ENCODE measurements at places on chromosomes 5 and 9.

- DNase-seq = no peak
These were observed 93.0 kb upstream of the COL5A1 start for GRCh38 chr9:134548618-134549017.

DNA sequence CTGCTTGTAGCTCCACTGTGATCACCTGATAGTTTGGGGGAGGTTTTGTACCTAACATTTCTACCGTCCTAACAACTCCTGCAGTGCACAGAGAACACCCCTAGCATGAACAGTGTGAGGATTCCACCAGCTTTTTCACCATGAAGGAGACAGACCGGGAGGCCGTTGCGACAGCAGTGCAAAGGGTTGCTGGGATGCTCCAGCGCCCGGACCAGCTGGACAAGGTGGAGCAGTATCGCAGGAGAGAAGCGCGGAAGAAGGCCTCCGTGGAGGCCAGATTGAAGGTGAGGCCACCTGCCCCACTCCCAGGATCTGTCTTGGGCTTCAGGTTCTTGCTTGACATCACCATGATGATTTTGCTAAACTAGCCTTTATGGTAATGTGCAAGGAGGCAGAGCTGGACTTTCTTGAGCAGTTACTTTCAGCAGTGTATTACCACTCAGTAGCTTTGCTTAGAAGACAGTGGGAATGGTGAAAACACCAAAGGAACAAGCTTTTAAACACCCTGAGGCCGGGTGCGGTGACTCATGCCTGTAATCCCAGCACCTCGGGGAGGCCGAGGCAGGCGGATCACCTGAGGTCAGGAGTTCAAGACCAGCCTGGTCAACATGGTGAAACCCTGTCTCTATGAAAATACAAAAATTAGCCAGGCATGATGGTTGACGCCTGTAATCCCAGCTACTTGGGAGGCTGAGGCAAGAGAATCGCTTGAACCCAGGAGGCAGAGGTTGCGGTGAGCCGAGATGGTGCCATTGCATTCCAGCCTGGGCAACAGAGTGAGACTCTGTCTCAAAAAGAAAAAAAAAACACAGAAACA, 3.3 kb downstream of the EXOC3 start:
- no peak for DNase-seq

GRCh38 chr5:1660511-1660910, 136.8 kb upstream of the LPCAT1 start:
- DNase-seq = no peak

- DNase-seq = no peak
These were observed 17.0 kb downstream of the OR13J1 start for GRCh38 chr9:35852876-35853865.

GRCh38 chr5:141902015-141902814, 21.5 kb upstream of the DELE1 start:
- no peak for DNase-seq

DNA sequence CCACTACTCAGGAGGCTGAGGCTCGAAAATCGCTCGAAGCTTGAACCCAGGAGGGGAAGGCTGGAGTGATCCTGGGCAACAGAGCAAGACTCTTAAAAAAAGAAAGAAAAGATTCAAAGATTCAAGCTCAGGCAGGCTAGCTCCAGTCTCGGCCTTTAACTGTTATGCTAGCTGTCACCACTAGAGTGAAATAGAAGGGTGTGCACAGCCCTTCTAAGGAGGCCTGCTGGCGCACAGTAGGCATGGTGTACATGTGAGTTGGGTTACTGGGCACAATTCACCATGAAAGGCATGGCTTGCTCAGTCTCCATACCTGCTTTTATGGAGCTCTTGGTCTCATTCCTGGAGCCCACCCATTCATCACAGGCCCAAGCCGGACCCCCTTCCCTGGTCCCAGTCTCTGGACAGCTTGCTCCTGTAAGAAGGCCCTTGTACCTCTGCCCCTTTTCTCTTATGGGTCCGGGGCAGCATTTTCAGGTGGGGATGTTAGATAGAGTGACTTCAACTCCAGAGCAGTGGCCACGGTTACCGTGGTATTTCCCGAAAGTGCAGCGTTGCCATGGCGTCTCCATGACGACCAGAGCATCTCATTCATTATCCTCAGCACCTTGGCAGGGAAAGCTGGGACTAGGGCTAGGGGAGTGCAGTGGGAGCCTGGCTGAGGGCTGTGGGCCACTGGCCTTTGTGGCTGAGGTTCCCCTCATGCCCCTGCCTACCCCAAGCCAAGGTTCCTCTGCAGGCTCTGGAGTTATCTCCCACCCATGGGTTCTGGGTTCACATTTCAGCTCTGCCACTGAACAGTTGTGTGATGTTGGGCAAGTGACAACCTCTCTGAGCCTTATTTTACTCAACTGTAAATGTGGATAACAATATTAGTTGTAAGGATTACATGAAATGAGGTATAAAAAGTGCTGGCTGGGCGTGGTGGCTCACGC, 5.7 kb downstream of the NDST1 start:
- DNase-seq = no peak

GRCh38 chr5:127471211-127471610, 46.2 kb upstream of the PRRC1 start:
- DNase-seq = no peak

- no peak for DNase-seq
These were observed 17.8 kb downstream of the ACTL7B start for GRCh38 chr9:108838017-108838416.

- no peak for DNase-seq
These were observed 28.2 kb downstream of the ITGA2 start for GRCh38 chr5:53017383-53017782.

- DNase-seq = no peak
These were observed 280.4 kb downstream of the TMEM167A start for GRCh38 chr5:82796643-82797416.

- no peak for DNase-seq
These were observed 22.5 kb upstream of the RAD23B start for GRCh38 chr9:107260437-107261081.

DNA sequence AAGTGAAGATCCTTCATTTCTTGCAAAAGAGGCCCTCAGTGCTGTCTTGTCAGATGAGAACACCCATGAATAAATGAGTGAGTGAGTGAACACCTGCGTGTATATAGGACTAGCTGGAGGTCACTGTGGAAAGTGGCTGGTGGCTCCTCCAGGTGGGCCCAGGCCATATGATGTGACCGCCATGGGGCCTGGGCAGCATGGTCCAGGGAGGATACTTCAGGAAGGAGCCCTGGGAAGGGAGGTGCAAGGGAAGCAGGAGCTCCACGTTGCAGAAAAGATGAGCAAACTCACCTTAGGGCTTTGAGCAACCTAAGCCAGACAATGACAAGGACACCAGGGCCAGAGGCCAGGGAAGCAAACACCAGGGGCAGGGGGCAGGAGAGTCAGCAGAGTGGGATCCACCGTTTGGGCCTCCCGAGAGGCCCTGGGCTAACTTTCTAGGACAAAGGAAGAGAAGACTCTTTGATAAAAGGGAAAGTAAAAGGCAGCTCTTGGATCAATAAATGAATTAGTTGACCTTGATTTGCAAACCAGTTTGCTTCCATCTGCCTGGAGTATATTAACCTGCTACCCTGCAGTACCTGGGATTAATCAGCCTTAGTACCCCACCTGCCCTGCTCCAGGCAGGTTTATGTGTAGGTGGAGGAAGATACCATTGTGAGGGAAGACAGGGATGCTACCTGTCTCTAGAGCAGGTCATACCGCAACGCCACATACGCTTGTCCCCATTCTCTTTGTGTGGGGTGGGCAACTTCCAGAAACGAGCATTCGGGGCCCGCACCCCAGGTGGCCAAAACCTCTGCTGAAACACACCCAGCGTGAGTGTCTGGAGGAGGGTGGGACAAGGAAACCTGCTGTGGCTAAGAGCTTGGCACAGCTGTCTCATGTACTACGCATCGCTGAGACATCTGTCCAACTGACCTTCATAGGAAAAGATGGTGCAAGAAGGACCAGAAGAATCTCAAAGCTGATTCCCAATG, 51.4 kb upstream of the OLFM1 start:
- DNase-seq = no peak

GRCh38 chr5:159451197-159452052, 121.1 kb upstream of the IL12B start:
- DNase-seq = peak; percentile 96

DNA sequence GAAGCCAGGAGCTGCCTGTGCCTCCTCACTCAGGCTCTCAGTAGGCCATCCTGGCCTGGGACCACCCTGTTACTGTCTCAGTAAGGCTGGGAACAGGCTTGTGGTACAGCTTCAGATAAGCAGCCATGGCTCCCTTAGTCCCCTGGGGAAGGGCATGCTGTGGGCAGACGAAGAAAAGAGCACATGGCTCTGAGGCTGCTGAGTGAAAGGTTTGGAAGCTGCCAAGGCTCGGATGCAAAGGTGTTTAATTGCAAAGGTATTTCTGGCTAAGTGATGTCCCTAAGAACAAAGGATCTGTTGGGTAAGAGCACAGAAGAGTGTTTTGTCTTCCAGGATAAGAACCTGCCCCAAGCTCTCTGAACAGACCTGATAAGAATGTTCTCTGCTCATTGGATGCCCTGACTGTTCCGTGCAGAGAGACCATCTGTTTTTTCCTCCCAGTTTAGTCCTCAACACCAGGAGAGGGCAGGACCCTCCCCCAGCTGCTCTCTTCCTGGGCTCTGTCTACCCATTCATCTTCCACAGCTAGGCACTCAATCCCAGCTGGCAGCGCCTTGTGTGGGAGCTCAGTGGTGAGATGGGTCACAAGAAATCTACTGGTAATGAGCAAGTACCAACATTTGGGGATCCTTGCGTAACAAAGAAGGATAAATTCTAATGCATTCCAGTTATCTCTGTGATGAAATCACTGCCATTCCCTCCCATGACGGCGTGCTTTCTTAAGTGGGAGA, 17.7 kb downstream of the ANGPTL2 start:
- no peak for DNase-seq

DNA sequence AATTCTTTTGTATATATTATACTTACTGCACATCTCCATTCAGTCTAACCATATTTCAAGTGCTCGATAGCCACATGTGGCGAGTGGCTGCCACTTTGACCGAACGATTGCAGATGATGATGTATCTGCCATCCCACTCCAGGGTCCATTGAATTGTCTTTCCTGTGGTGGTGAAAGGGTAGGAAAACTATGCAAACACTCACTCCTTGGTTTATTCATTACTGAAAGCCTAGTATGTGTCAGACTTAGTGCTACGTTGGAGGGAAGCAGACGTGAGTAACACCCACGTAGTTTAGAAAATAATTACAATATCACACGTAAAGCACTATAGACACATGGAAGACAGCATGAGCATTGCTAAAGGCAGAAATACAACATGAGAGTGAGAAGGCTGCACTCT, 353.7 kb downstream of the CSNK1G3 start:
- DNase-seq = no peak

GRCh38 chr9:91308191-91308590, 53.5 kb downstream of the AUH start:
- DNase-seq = no peak

- DNase-seq = peak; percentile 16
These were observed 89.6 kb downstream of the RIC1 start for GRCh38 chr9:5718296-5719032.

- DNase-seq = peak; percentile 40
These were observed 245.2 kb downstream of the EFNA5 start for GRCh38 chr5:107425541-107426031.

GRCh38 chr9:121771851-121772599, 120.6 kb downstream of the DAB2IP start:
- no peak for DNase-seq

GRCh38 chr5:127650022-127650421, 1.1 kb downstream of the CTXN3 start:
- DNase-seq = no peak

DNA sequence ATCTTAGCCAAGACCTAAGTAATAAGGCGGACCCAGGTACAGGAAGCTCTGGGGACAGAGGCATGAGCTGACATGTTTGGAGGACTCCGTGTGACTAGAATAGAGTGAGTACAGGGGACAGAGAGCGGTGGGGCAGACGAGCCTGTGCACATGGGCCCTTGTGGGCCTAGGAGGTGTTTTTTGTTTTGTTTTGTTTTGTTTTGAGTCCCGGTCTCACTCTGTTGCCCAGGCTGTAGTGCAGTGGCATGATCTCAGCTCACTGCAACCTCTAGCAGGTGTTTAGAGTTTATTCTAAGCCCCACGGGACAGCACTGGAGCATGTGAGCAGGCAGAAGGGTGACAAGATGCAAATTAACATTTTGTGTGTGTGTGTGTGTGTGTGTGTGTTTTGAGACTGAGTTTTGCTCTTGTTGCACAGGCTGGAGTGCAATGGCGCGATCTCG, 3.1 kb upstream of the EEIG1 start:
- no peak for DNase-seq

GRCh38 chr9:87381746-87382145, 115.9 kb upstream of the DAPK1 start:
- DNase-seq = no peak

GRCh38 chr9:113649054-113649453, 185.5 kb downstream of the RGS3 start:
- DNase-seq = no peak

DNA sequence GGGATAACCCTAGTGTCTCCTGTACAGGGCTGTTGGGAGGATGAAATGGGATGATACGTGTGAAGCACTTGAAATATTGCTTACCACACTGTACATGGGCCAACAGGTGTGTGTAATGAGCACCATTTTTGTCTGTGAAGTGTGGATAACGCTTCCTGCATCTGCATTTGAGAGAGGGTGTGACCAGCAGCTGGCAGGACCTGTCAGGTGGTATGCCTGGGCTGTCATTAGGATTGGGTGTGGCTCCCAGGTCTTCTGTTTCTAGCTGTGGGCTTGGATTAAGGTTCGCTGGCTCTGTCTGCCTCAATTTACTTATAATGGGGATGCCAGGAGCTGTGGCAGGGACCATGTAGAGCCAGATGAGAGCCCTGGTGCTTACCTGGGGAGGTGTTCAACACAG, 74.4 kb downstream of the PRRT1B start:
- DNase-seq = no peak

DNA sequence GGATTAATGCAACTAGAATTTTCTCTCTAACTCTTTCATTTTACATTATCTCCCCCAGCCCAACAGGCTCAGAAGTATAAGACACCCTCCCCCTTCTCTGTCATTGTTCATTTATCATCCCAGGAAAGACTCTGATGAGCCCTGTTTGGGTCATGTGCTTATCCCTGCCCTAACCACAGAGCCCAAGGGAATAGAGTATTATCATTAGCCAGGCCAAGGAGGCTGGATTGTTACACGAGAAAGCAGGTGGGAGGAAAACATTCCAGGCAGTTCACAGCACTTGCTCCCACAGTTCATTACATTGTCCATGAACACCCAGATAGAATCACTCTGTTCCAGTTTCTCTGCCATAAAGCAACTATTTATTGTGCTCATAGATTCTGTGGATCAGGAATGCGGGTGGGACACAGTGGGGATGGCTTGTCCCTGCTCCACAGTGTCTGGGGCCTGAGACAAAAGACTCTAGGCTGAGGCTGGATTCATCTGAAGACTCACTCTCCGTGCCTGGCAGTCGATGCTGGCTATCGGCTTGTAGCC, 59.5 kb upstream of the TMEM215 start:
- no peak for DNase-seq

- no peak for DNase-seq
These were observed 132.6 kb downstream of the SPOCK1 start for GRCh38 chr5:137366526-137366925.

- no peak for DNase-seq
These were observed 175.9 kb upstream of the SNX2 start for GRCh38 chr5:122599000-122599399.

GRCh38 chr9:135584371-135584770, 22.8 kb downstream of the PAEP start:
- DNase-seq = no peak

GRCh38 chr9:95465115-95465514, 51.7 kb downstream of the PTCH1 start:
- no peak for DNase-seq

All from stromal cell of bone marrow (primary cell).